ENCODE measurements at places on chromosomes 5 and 9. TPM values are rescaled to one million over a fixed set of nuclear protein-coding genes. Genes with fewer than 3 reads are reported as not detected.

PCSK1 gene
- total RNA-seq = not detected

TNFSF8 gene
- 73.2 TPM for total RNA-seq

LMNB1 gene
- 172 TPM for total RNA-seq

RECK gene
- total RNA-seq = 4.3 TPM

DNA sequence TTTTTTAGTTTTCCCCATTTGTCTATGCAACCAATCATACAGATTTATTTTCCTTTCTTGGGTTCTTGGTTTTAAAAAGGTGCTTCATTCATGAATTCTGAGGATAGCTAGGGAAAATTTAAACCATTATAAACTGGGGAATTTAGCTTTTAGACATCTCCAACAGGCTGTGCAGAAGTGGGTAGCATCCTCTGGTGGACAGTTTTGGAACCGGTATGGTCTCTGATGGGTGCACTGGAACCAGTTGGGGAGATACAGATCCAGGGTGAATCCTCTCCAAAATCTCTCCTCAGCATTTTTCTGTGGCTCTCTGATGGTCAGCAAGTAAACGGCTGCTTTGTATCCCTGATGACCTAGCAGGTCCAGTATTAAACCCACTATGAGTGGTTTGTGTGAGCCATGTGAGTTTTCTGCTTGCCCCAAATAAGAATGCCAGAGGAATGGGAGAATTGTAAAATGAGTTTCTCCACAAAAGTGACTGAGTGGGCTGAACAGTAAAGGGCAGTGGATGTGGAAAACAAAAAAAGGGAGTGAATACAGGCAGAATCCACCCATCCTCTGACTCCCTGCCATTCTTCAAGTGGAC, 9.1 kb upstream of the DNAJC25 start:
- no peak for DNase-seq
- H3K27me3 ChIP-seq = no peaks in the 10 kb centered on the region
- H3K4me3 ChIP-seq = no peak overlapping the region

DNA sequence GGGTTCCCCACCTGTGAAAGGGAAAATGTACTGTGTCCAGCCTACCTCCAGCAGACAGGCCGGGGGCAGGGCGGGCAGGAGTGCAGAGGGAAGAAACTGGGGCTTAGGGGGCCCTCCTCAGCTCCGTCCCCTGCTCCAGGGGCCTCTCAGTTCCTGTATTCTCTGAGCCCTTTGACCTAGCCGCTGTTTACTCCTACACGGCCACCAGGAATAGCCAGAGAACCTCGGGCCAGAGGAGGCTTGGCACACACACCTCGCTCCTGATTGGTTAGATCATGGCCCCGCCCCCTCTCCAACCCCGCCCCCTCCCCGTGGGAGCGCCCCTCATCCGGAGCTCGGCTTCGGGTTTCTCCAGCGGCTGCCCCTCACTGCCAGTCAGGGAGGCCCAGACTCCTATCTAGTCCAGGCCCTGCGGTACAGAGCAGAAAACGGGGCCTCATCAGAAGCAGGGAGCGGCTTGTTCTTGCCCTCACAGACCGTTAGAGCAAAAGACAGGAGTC, 2.2 kb downstream of the ST6GALNAC6 start:
- H3K4me3 ChIP-seq = no peak overlapping the region
- H3K27me3 ChIP-seq = no peaks in the 10 kb centered on the region
- H3K36me3 ChIP-seq = peaks cover 34% of the 10 kb centered on the region
- DNase-seq = no peak
- peaks cover 29% of the 10 kb centered on the region for H3K4me1 ChIP-seq
- H3K27ac ChIP-seq = peak overlapping the region; percentile 12

- no peak overlapping the region for H3K4me3 ChIP-seq
- no peaks in the 10 kb centered on the region for H3K4me1 ChIP-seq
- no peak for DNase-seq
- no peaks in the 10 kb centered on the region for H3K27me3 ChIP-seq
Observed at GRCh38 chr5:128397876-128398275, 140.2 kb downstream of the FBN2 start.

DNA sequence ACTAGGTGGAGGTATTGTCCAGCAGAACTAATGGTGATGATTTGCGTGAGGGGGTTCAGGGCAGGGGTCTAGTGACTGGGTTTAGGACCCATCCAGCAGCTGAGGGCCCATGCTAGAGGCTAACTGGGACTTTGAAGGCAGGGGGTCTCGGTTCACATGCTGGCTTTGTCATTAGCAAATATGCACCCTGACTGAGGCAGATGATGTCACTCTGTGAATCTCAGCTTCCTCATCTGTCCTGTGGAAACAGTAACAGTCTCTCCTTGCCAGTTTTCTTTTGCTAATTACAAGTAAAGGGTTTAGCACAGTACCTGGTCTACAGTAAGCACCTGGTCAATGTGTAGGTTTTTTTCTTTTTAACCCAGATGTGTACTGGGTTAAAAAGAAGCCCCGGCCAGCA, 5.2 kb downstream of the SH2D3C start:
- H3K27me3 ChIP-seq = no peaks in the 10 kb centered on the region
- DNase-seq = no peak
- H3K4me3 ChIP-seq = no peak overlapping the region
- H3K4me1 ChIP-seq = peaks cover 52% of the 10 kb centered on the region

GRCh38 chr9:136881691-136882108, 4.6 kb upstream of the TRAF2 start:
- H3K4me1 ChIP-seq = peaks cover 34% of the 10 kb centered on the region
- no peak for DNase-seq
- no peaks in the 10 kb centered on the region for H3K36me3 ChIP-seq
- no peaks in the 10 kb centered on the region for H3K27me3 ChIP-seq
- H3K4me3 ChIP-seq = peak overlapping the region; percentile 83

DNA sequence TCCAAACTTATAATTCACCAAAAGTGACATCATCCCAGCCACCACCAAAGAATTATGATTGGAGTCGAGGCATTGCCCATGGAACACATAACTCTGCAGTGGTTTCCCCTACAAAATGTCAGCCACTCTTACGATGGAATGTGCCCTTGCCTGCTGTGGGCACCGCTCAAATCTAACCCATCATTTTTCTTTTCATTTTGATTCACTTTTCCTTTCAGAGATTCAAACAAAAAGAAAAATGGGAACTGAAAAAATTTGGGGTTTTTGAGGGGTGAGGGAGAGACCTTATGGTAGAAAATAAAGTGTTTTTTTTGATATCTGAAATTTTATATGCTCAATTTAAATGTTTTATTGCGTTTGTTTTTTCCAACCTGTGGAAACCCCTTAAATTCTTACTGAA, 28.1 kb downstream of the SMARCA2 start:
- no peak for DNase-seq
- no peaks in the 10 kb centered on the region for H3K27me3 ChIP-seq
- H3K4me1 ChIP-seq = peaks cover 7% of the 10 kb centered on the region
- no peak overlapping the region for H3K4me3 ChIP-seq

DNA sequence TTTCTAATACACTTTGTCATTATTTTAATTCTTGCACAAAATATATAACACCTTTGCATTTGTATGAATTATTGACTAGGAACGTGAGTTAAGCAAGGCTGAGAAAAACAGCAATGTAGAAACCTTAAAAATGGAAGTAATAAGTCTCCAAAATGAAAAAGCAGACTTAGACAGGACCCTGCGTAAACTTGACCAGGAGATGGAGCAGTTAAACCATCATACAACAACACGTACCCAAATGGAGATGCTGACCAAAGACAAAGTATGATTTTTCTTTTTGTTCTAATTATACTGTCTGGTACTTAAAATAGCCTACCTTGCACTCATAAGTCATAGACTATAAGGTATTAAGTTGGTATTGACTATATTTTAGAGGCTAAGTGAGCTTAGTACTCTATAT, 34.4 kb downstream of the RAD50 start:
- no peak overlapping the region for H3K27ac ChIP-seq
- peaks cover 10% of the 10 kb centered on the region for H3K36me3 ChIP-seq
- no peak overlapping the region for H3K4me3 ChIP-seq
- no peaks in the 10 kb centered on the region for H3K4me1 ChIP-seq

- H3K36me3 ChIP-seq = no peaks in the 10 kb centered on the region
- no peak overlapping the region for H3K27ac ChIP-seq
- H3K4me3 ChIP-seq = no peak overlapping the region
- no peaks in the 10 kb centered on the region for H3K27me3 ChIP-seq
Observed at GRCh38 chr5:146796911-146797310, 81.6 kb downstream of the PPP2R2B start.

DNA sequence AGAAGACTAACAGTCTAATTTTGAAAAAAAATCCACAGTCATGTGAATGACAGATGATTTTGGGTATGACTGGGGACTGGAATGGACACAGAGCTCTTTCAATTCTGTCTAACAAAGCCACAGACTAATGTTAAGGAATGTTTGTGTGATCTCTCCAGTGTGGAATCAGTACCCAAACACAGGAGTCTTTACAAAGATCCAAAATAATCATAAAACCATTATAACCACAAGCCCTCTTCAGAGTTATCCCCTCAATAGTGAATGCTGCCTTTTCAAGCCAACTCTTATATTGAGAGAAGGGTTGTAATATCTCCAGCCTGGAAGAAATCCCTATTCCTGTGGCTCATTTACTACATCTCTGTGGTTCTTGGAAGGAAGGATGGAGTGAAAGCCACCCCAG, 552.0 kb upstream of the CLINT1 start:
- H3K27me3 ChIP-seq = no peaks in the 10 kb centered on the region
- no peak for DNase-seq
- no peak overlapping the region for H3K27ac ChIP-seq
- no peaks in the 10 kb centered on the region for H3K4me1 ChIP-seq
- no peaks in the 10 kb centered on the region for H3K36me3 ChIP-seq

DNA sequence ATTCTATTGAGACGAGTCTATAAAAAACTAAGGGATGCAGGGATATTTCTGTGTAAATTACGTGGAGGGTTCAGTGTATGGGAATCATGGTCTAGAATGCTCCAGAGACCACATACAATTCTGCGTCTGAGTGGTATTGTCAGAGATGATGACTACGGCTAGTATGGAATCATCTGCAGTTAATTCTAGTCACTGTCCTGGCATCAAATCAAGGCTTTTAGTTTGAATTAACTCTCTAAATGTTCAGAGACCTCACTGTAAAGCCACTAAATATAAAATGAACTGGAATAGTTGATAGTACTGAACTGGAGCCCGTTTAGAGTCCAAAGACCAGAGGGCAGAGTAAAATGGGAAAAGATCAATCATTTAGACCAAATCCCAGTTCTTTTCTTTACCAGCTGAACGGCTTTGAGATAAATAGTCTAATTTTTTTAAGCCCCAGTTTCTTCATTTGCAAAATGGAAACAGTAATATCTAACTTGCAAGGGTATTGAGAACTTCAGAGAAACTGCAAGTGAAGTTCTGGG, 599.8 kb downstream of the EBF1 start:
- H3K4me3 ChIP-seq = no peak overlapping the region
- DNase-seq = no peak
- H3K36me3 ChIP-seq = no peaks in the 10 kb centered on the region
- no peak overlapping the region for H3K27ac ChIP-seq
- no peaks in the 10 kb centered on the region for H3K27me3 ChIP-seq
- H3K4me1 ChIP-seq = no peaks in the 10 kb centered on the region

DNA sequence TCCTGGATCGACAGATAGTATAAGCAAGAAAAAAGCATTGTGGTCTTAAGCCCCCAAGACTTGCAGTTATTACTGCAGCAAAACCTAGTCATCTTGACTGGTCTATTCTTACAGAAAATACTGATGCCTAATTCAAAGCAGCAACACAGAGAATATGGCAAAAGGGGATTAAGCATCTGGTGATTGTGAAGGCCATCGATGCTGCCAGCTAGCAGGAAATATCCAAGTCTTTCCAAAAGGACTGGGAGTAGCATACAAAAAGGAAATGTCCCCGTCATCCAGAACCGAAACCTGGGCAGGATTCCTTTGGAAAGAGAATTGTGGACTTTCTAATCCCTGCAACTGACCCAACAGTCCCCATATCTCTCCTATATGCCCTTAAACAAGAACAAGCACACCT, 132.2 kb downstream of the SLF1 start:
- H3K4me1 ChIP-seq = no peaks in the 10 kb centered on the region
- H3K36me3 ChIP-seq = no peaks in the 10 kb centered on the region
- DNase-seq = no peak
- H3K27ac ChIP-seq = no peak overlapping the region
- no peaks in the 10 kb centered on the region for H3K27me3 ChIP-seq
- H3K4me3 ChIP-seq = no peak overlapping the region

DNA sequence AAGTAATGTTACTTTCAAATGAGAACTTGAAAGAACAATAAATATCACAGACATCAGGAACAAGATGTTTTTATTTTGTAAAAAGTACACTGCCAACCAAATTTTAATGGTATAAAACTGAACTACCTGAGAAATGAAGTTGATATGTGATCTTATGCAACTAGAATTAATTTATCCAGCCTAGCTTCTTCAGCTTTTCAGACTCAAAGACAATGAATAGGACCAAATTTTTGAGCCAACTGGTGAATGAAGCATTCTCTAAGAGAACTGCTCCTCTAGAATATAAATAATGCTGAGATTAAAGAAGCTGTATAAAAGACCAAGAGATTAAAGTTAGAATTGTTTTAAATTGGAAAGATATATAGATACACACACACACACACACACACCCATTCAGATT, 9.9 kb downstream of the CDC14B start:
- no peak overlapping the region for H3K27ac ChIP-seq
- H3K4me1 ChIP-seq = no peaks in the 10 kb centered on the region
- H3K36me3 ChIP-seq = no peaks in the 10 kb centered on the region

DNA sequence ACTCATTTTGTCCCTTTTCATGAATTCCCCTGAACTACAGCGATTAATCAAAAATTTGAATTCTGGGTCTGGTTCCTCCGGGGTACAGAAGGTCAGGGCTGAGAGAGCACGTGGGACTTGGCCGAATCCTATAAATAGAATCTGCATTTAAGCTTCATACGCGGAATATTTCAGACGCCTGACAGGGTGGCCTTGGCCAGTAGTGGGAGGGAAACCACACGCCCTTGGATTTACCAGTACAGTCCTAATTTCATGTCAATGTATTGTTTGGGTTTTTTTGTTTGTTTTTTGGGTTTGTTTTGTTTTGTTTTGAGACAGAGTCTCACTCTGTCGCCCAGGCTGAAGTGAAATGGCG, 21.5 kb upstream of the NIPBL start:
- DNase-seq = no peak
- no peaks in the 10 kb centered on the region for H3K4me1 ChIP-seq
- no peaks in the 10 kb centered on the region for H3K36me3 ChIP-seq
- H3K4me3 ChIP-seq = no peak overlapping the region

- H3K4me3 ChIP-seq = no peak overlapping the region
- H3K27ac ChIP-seq = no peak overlapping the region
- H3K36me3 ChIP-seq = no peaks in the 10 kb centered on the region
- DNase-seq = no peak
Observed at GRCh38 chr9:112271466-112272098, 61.8 kb downstream of the PTBP3 start.

Measured in CD8-positive, alpha-beta memory T cell (primary cell).